GM23338 (cell line): ENCODE measurements at places on chromosomes 13 and 19.

DNA sequence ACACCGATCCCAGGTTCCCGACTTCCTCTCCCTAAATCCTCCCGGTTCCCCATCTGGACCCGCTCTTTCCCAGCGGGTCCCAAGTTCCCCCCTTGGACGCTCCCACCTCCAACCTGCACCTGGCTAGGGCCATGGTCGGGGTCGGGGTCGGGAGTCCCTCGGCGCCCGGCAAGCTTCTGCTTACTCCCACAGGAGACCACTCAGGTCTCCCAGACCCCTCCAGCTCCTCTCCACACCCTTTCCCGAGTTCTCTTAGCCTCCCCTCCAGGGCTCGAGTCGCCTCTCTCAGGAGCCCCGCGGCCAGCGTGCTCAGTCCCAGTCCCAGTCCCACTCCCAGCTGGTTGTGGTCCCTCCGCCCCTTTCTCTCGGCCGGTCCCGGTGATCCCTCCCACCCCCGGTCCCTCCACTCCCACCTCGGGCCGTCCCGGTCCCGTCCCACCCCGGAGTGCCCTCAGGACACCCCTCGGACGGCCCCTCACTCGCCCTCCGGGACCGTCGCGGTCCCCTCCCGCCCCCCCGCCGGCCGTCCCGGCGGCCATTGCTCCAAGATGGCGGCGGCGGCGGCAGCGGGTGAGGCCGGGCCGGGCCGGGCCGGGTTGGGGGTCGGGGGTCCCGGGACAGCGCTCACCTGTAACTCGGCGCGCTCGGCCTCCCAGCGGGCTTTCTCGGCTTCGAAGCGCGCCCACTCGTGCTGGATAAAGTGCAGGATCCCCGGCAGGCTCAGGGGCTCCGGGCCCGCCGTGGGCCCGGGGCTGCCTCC, at the start of gene FKRP:
Gene FKRP, plus strand, starts transcription at position 537 of the 760 bp plus-strand sequence. CDS start 9,394 bp downstream, outside the sequence.
- DNase-seq = peak; percentile 56

- DNase-seq = no peak
Measured at GRCh38 chr13:80345771-80346510, 5.0 kb upstream of the SPRY2 start.

DNA sequence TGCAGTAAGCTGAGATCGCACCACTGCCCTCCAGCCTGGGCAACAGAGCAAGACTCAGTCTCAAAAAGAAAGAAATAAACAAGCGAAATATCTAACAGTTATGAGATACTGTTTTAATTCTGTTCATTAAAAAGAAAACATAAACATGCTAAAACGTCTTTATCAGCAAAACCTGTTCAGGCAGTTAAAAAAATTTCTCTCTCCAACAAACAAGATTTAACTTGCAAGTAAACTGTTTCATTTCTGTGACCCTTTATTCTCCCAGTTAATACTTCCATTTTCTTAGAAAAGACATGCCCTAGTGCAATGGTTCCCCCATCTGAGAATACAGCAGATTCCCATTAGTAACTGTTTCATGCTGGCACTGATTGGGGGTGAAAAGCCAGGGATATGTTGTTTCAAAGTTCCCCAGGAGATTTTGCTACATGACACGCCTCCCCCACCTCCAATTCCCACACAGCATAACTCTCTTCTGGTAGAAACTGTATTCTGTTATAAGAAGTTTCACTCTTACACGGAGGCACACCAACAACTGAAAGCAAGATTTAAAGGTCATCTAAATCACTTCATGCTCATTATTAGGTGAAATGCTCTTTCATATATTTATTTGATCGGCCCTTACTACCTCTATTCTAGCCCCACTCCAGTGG, 24.4 kb downstream of the ELF1 start:
- DNase-seq = no peak

DNA sequence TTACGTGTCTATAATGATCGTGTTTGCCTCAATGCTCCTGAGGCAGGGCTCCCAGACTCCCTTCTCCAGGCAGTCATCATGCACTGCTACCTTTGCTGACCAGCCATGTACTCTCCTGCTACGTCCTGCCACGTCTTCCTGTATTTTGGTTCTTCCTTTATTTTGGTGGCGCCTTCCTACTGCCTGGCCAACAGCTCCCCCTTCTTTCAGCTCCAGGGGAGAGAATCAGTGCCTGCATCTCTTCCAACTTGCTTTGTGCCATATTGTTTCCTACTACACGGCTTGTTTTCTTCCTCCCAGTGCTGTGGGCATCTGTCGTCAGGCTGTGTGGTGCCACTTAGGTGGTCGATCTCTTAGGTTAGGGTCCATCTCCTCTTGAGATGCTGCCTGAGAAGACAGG, 96.2 kb downstream of the FGF9 start:
- no peak for DNase-seq

DNA sequence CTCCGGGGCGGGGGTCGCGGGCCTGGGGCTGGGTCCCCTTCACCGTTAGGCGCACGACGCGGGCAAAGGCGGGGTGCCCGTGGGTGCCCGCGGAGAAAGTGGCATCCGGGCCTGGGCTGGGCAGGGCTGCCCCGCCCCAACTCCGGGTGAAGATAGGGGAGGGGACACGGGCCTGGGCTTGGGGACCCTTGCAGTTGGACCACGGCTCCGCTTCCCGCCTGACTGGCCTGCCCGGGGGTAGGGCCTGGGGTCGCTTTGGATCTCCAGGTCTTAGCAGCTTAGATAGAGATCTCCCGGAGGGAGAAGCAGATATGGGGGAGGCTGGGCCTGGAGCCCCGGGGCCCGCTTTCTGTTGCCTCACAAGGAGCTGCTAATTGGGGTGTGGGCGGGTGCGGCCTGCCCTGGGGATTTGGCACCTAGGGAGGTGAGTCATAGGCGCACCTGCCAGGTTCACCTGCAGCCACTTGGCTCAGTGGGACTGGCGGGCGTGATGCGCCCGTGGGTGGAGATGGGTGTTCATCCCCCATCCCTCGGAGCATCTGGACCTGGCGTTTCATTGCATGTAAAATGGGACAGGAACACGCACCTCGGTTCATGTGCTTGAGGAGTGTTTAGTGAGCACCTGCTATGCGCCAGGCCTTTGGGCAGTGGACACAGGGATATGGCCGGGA, 585 bp downstream of the MAP1S start:
- DNase-seq = peak; percentile 43

GRCh38 chr19:609004-609346, 19.3 kb downstream of the HCN2 start:
- no peak for DNase-seq

DNA sequence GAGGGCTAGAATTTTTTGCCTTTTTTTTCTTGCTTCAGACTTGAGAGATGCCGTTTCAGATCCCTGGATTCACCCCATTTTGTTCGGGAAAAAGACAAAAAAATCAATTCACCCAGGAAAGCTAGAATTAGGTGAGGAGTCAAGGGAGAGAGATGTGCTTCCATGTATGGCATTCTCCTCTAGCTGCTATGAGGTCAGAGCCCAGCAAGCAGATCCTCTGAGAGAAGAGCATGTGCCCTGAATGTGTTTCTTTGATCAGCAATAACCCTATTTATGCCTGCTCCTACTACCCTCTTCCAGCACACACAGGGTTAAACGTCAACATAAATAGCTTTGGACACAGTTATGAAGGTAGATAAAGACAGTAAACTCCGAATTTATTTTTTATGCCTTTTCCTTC, 53.6 kb downstream of the NDFIP2 start:
- DNase-seq = no peak

GRCh38 chr19:58516246-58516836, 3.3 kb downstream of the ZBTB45 start:
- DNase-seq = no peak

DNA sequence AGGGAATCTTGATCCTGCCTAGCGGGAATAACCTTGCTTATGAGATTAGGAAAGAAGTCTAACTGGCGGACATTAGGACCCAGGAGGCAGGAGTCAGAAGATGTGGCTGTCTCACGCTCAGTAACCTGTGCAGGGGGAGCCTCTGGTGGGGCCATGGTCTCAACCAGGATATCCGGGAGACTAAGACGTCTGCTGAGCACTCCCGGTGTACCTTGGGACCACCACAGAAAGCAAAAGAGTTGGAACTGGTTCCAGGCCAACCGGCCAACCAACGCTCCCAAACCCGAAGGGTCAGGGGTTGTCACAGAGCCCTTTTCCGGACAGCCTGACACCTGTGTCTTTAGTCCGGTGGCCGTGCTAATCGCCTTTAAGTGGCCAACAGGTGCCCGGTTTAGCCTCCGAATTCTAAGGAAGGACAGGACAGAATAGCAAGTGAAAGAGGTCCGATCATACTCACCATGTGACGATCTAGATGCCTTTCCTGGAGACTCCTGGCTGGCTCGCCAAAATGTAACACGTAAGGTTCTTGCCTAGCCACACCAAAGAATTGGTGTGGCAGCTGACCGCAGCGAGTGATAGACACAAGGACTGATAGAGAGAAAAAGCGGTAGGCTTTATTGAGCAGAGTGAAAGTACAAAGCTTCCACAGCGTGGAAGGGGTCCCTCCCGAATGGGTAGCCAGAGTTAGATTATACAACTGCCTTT, 103.9 kb upstream of the DIAPH3 start:
- peak; percentile 79 for DNase-seq

GRCh38 chr19:28956421-28956820, 256.5 kb downstream of the UQCRFS1 start:
- DNase-seq = no peak

DNA sequence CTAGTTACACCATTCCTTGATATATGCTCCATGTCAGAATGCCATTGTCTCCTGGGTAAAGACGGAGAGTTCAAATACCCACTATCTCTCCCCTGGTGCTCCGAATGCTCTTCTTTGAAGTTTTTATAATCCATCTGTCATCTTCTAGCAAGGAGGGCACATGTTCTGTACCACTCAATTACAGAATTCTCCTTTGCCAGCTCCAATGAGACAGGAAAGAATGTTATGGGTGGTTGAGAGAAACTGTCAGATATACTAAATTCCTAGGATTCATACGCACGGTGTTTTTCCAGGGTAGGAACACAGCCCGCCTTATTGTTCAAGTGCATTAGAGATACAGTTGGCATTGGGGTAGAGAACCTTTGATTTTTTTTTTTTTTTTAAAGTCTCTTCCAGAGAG, 118.0 kb upstream of the ZNF536 start:
- DNase-seq = no peak

DNA sequence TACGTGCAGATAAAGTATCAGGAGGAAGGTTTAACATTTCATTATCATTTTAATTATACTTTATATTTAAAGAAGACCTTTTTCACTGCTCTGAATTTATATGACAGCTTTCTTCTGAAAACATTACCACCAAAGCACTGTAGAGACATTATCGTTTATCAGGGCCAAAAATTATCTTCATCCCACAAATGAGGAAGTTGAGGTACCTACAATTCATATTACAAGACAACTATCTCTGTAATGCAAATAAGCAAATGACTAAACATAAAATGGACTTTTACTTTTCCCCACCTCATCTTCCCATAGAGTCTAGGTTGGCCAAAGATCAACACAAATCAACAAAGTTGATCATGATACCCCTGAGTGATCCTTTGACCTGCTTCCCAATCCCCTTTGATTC, 30.9 kb upstream of the SMAD9 start:
- DNase-seq = no peak

GRCh38 chr19:27684293-27684692, 1528.7 kb downstream of the UQCRFS1 start:
- no peak for DNase-seq

DNA sequence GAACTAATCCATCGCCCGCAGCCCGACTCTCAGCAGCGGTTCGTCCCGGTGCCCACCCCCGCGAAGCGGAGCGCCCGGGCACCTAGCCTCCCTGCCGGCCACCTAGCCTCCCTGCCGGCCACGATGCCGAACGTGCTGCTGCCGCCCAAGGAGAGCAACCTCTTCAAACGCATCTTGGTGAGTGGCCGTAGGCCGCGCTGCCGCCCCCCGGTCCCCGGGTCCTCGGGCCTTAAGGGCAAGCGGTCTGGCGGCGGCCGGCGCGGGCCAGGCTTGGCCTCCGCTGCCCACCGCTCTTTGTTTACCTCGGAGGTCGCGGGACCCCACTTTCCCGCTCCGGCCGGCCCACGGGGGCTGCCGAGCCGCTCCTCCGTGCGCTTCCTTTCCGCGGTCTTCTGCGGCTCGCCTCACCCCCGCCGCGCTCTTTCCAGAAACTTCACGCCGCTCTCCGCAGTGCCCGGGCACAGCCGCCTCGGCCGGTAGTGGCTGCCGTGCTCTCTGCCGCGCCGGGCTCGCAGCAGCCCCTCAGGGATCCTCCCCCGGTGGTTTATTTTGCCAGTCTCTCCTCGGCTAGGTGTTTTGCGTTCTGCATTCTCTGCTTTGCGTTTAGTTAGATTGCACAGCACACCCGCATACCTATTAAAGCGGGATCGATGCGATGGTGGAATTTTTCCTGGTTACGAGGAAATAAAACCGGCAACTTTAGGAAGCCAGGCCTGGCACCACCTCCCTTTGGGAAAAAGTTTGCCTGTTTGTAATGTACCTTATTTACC, 524 bp downstream of the NAA16 start:
- peak; percentile 49 for DNase-seq

GRCh38 chr19:10363789-10364281, 16.5 kb downstream of the TYK2 start:
- DNase-seq = no peak

DNA sequence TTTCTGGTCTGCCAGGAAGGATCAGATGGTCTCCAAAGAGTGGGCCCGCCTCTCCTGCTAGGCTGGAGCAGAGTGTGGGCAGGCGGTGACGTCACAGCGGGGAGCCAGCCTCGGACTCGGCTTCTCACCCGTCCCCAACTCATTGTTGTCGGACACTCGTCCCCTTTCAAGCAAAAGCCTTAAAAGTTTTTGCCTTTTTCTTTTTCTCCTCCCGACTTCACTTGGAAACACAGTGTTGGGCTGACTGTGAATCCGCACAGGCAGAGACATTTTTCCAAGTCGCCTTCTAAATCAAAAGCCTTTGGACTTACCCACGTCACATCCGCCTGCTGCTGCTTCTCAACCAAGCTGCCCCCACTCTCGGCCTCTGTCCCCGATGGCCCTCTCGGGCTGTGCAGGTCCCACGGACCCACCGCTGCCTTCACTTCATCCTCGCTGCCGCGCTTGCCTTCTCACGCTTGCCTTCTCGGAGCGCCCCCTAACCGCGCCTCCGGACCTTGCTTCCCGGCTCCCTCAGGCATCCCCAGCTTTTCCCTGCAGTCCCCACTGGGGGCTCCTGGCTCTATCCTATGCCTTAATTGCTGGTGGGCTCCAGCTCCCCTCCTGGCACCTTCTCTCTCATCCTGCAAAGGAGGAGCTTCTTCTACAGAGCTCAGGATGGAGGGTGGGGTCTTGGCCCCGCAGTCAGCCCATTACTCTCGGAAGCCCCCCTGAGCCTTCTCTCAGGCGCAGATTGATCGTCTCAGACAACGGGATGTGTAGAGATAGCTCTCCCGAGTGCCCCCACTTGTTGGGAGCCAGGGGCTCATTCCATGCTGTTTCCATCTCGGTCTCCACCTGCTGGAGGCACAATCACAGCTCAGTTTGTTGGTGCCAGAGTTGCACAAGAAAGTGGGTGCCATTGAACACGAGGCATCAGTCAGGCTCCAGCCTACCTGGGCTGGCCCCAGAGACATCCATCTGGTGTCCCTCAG, 3.9 kb upstream of the ZNF135 start:
- DNase-seq = peak; percentile 92
